Karpas-422 (cell line): ENCODE measurements at places on chromosomes 4 and X. TPM values are rescaled to one million over a fixed set of nuclear protein-coding genes. Genes with fewer than 3 reads are reported as not detected.

DNA sequence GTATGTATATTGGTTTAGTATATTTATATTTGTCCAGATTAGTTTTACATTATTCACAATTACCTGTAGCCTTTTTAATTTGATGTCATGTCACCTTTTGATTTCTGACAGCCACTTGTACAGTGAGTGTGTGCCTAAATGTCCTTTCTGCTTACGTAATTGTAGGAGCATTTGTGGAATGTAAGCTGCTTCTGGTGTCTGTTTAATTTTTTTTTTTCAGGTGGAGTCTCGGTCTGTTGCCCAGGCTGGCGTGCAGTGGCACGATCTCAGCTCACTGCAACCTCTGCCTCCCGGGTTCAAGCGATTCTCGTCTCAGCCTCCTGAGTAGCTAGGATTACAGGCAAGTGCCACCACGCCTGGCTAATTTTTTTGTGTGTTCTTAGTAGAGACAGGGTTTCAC, 91.2 kb upstream of the XAGE2 start:
- no peak for DNase-seq

- DNase-seq, result no peak
These were observed 191.0 kb upstream of the ARX start for GRCh38 chrX:25206778-25207177.

- peak; percentile 77 for DNase-seq
These were observed 17.1 kb upstream of the MAP7D3 start for GRCh38 chrX:136268051-136269048.

GRCh38 chr4:33931026-33931425, 2313.3 kb downstream of the ARAP2 start:
- DNase-seq, result no peak

DNA sequence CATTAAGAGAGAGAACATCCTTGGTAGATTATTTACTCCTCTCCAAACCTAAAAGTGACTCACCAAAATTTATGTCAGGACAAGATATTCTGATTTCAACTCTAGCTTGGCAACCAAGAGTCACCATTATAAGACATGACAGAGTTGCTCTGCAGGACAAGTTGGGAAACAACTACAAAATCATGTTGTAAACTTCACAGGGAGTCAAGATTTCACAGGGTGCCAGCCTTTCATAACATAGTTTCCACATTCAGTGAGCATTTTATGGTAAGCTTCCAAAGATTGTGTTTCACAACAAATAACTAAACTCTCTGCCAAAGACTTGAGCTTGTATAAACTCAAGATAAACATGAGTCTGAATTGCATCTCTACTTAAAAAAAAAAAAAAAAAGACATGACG, 121.0 kb upstream of the DIAPH2 start:
- no peak for DNase-seq

GRCh38 chrX:120560405-120560841, 339 bp downstream of the CUL4B start:
- DNase-seq, result peak; percentile 54

GRCh38 chr4:127698789-127699200, 31.4 kb upstream of the SLC25A31 start:
- no peak for DNase-seq

DNA sequence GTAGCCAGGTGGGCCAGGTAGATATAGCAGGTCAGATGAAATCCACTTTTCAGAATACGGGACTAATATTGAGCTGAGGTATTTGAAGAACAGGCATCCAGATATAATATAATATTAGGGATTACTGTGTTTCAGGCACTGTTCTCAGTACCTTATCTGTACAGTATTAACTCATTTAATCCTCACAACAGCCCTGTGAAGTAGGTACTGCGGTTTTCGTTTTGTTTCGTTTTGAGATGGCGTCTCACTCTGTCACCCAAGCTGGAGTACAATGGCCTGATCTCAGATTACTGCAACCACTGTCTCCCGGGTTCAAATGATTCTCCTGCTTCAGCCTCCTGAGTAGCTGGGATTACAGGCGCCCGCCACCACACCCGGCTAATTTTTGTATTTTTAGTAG, 129.6 kb downstream of the IL1RAPL2 start:
- no peak for DNase-seq

DNA sequence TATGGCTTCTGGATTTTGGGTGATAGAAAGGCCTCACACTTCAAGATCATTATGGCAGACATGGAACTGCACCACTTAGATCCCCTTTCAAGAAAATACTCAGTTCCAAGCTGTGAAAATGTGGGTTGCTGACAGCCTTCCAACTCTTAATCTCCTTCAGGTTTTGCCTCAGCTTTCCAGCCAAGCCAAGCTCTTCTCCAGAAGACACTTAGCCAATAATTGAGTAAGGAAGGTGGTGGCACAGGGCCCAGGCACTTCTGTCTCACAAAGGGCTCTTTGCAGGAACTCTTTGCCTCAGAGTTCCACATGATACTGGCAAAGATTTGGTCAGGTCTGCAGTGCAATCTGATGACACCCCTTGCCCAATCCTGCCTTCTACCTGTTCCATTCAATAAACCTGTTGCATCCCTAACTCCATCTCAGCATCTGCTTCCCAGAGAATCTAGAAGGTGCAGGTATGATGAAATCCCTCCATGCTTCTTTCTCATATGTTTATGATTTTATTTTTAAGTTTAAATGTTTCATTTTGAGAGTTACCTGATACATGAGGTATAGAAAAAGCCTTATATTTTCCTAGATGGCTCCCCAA, 30.6 kb downstream of the ANXA5 start:
- DNase-seq, result no peak

GRCh38 chr4:86717651-86718050, 123.5 kb downstream of the PTPN13 start:
- DNase-seq, result no peak

DNA sequence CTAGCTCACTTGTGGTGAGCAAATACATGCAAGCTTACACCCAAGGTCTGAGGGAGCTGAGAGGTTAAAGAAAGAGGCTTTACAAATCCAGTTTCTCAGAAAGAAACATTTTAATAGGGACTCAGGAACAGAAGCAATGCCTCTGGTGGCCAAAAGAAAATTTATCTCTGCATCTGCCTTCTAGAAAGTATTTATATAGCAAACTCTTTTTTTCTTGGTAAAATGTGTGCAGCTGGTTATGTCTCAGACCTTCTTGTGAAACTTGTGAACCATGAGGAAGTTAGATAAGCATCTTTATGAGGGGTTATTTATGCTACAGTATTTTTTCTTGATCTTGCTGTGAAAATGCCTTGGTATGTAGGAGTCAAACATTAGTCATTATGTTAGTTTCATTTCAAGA, 48.5 kb upstream of the CYSLTR1 start:
- DNase-seq, result no peak

DNA sequence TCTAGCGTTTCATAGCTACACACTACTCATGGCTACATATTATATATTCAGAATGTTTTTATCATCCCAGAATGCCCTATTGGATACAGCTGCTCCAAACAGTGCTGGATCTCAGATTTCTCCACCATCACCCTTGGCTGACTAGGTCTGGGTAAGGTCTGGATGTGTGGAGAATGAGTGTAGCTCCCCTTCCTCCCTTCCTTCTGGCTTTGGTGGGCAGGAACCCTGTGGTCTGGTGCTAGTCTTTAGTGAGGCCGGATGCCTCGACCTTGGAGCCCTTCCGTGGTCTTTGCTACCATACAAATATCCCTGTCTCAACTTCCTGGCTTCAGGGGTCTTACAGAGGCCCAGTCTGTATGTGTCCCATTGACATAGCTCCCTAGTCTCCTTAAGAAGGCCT, 52.1 kb upstream of the KDR start:
- no peak for DNase-seq

DNA sequence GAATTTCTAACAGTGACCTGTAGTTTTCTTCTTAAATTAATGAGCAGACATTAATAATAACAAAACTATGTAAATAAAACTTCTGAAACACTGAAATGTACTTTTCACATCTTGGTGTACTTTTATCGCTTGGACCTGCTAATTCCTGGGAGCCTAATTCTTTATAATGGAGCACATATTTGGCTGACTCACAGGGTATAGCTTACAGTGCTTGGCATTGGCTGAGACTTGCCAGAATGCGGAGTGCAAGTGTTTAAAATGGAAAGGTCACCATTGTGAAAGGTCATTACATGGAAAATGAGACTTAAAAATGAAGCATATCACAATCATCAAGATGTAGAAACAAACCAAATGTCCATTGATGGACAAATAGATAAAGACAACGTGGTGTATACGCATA, 137.3 kb upstream of the PDLIM3 start:
- no peak for DNase-seq

DNA sequence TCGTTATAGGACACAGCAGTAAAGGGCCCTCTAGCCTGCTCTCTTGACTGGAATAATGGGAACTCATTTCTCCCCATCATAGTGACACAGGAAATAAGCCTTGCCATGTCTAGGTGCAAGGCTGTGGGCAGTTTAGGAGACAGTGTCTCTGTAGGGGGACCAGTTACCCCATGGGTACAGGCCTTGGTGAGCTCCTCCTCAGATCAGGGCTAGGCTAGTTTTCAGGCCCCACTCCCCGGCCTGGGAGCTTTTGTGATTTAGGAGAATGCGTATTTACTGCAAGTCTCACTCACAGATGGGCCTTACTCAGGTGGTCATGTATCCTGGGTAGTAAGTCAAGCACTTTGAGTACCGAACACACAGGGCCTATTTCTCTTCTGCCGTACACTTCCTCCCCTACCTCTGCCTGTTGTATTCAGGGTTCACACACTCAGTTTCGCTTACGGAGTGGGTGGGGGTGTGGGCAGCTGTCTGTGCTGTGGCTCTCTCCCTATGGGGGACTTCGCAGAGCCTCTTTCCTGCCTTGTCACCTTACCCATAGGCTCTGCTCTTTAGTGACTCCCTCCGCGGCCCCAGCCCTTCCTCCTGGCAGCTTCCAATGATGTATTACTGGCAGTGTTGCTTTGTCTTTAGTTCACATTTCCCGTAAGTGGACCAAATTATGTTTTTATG, 34.2 kb downstream of the FAM193A start:
- DNase-seq, result no peak

DNA sequence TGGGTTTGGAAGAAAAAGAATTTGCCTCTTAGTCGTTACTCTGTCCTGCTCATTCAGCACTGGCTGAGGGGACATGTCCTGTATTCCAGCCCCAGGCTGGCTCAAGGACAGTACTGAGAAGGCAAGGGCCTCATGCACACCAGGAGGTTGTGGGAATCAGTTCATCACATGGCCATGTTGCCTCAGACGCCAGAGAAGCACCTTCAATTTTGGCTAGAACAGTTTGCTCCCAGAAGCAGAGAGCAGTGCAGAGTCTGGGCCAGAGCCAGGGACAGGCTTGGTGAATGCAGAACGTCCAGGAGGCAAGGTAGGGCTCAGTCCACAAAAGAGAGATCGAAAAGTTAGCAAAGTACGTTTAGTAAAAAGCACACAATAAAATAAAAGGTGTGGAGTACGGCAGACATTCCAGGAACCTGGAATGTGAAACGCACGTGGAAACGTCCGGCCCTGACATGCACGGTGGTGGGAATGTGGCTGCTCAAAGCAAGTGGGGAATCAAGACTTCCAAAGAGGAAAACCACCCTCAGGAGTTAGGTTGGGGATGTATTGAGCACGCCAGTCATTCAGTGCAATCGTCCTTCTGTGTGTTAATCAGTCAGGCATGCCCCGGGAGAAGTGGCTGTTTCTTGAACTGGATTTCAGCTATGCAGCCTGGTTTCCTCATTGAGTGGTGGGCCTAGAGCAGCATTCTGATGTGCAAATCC, 1.2 kb upstream of the SLC2A9 start:
- DNase-seq, result no peak

DNA sequence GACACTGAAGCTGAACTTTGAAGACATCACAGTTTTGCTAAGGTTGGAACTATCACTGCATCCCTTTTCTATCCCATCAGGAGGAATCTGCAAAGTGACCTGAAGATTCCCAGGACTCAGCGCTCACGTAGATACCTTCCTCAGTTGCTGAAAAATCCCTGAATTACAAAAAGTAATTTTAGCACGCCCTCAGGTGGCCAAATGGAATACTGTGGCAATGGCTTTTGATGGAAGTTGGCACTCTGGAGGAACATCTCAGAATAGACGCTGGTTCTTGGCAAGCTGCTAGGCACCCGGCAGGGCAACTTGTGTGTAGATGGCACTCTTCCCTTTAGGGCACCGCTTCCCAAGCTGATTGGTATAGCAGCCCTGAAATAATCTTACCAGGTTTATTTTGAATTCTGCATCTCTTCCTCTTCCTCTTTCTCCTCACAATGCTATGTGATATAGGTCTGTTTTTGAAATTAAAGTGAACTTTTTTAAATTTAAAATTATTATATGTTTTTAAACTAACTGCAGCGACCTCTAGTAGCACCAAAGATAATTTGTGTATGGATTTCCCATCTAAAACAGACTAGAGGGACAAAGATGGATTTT, 16.3 kb upstream of the ESX1 start:
- peak; percentile 66 for DNase-seq

DNA sequence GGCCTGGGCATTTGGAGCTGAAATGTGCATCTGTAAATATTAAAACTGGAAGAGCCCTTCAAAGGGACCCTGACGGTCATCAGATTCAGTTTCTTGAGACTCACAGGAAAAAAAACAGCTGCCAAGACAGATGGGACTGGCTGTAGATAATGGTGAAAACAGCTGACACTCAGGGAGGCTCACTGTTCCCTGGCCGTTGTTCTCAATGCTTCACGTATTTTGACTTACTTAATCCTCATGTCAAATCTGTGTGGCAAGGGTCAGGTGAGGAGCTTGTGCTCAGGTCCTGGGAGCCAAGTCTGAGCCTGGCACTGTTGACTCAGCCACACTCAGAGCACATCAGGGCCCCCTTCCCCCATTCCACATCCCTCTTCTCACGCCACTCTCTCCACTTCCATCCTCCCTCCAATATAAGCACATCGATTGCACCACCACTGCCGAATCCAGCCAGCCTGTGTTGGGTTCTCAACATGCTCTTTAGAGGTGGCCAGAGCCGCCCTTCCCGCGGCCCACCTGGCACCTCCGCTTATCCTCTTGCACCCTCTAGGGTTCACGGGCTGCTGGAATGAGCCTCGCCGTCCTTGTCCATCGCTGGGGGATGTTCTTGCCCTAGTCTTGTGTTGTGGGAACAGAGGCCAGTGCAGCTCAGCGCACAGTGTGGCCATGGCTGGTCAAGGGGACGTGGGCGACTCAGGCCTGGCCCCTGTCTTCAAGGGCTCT, 40.1 kb downstream of the EVC start:
- DNase-seq, result no peak

The CLTRN gene
- total RNA-seq, result 0.18 and 0.86 TPM in 2 replicates

The JCHAIN gene
- 51.0 and 77.5 TPM in 2 replicates for total RNA-seq

The DOK7 gene
- total RNA-seq, result 1.6 and 10.4 TPM in 2 replicates

The TACR3 gene
- not detected in 2 replicates for total RNA-seq

The STK26 gene
- 34.3 and 49.5 TPM in 2 replicates for total RNA-seq

The ODAPH gene
- not detected in 2 replicates for total RNA-seq

The XAGE2 gene
- total RNA-seq, result not detected in 2 replicates

The FGD1 gene
- total RNA-seq, result not detected in 2 replicates

The DCLK2 gene
- not detected in 2 replicates for total RNA-seq

The TRPC5OS gene
- 0.22 TPM in 1 of 2 replicates, not detected in the other for total RNA-seq

The AVPR2 gene
- not detected in 2 replicates for total RNA-seq

The LRIT3 gene
- 0.19 TPM in 1 of 2 replicates, not detected in the other for total RNA-seq
